Activated CD8-positive, alpha-beta memory T cell treated with anti-CD3 and anti-CD28 coated beads for 48 hours (primary cell): ENCODE measurements at places on chromosomes 16 and 17.

DNA sequence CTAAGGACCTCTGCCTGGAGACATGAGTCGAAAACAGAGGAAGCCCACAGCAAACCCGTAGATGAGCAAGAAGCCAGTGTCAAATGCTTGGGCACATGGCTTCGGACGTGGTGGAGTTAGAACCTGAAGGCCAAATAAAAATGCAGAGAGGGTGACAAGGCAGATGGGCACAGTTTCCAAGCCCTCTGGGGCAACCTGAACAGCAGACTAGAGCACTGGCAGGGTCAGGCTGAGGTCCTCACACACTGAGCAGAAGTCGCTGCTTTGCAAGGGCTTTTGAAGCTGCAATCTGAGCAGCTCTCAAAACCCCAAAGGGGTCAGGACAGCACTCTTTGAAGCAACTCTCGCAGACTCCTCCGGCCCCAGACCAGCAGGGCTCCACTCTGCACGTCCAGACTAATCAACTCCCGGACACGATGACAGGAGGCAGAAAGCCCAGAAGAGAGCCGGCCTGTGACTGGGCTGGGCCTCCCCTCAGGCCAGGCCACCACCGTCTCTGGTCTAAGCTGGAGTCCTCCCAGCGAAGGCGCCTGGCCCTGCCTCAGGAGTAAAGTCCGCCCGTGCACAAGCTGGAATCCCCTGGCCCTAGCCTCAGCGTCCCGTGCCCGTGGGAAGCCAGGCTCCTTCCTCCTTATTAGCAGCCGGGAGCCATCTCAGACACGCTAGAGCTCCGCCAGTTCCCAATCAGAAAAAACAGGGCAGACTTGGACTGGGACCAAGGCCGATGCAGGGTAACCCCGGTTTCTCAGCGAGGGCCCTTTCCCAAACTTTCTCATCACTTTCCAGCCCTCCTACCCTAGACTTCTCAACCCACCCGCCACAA lies 924 bp downstream of the SMARCD2 start:
- DNase-seq, result no peak

- DNase-seq, result no peak
These were observed 113.9 kb upstream of the TBX2 start for GRCh38 chr17:61285526-61286320.

- no peak for DNase-seq
These were observed 56.1 kb upstream of the MED13 start for GRCh38 chr17:62121025-62121730.

GRCh38 chr16:86337581-86338402 lies 172.5 kb upstream of the FOXF1 start:
- no peak for DNase-seq

GRCh38 chr16:23821875-23822688 lies 13.7 kb upstream of the PRKCB start:
- DNase-seq, result no peak
